Substantia nigra (tissue), 51 donors: ENCODE measurements at places on chromosomes 4 and X.
A peak's percentile ranks its signal among the peaks of the same experiment; 100 is the strongest.

GRCh38 chr4:61375301-61375700 lies 175.2 kb downstream of the ADGRL3 start:
- DNase-seq = no peak

- DNase-seq = no peak
These were observed 779.0 kb upstream of the SLIT2 start for GRCh38 chr4:19472666-19473065.

- no peak for DNase-seq
These were observed 59.2 kb upstream of the ZC4H2 start for GRCh38 chrX:65035446-65035770.

DNA sequence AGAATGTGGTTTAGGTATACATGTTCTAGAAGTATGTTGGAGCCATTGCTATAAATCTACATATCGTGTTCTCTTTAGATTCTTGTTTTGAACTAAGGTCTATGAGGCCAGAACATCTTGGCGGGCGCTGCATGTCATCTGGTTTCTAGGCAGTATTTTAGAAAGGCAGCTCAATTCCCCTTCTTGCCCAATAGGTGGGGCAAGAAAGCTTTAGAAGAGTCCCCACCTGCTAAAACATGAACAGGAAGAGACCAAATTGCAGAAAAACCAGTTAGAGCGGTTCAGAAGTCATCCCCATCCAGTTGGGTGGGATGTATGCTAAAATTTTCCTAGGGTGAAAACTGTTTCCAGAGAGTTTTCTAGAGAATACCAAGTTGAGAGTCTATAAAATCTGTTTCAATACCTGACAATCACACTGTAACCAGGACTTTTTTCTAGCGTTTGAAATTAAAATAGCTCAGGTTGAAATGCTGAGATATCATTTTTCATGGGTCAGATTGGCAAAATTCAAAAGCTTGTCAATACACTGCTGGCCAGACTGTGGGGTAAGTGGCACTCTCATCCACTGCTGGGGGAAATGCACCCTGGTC lies 17.5 kb upstream of the SH3KBP1 start:
- peak; percentile 5 for DNase-seq

DNA sequence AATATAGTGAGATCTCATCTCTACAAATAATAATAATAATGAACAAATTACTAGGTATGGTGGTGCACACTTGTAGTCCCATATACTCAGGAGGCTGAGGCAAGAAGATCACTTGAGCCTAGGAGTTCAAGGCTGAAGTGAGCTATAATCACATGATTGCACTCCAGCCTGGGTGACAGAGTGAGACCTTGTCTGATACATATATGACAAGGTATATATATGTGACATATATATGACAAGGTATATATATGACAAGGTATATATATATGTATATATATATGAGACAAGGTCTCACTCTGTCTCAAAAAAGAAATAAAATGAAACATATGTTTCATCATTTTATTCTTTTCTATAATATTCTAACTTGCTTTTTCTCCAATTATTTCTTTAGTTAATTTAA lies 278.1 kb upstream of the TET2 start:
- DNase-seq = no peak
